ENCODE measurements at places on chromosomes 2 and 18.

DNA sequence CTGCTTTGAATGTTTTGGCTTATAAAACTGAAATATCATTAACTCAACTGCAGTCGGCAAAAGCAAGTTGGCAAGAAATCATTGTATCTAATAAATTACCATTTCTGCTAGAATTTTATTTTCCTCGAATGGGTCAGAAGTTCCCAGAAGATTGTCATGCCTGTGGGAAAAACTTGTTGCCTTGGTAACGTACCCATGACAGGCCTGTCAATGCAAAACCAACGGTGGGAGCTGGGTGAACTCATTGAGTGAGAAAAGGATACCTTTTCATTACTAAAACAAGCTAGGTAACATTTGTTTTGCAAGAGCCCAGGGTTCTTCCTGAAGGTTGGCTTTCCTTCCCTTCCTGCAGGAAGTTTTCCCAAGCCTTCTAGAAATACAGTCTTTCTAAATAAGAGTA, 9.5 kb downstream of the PLB1 start:
- DNase-seq = no peak

DNA sequence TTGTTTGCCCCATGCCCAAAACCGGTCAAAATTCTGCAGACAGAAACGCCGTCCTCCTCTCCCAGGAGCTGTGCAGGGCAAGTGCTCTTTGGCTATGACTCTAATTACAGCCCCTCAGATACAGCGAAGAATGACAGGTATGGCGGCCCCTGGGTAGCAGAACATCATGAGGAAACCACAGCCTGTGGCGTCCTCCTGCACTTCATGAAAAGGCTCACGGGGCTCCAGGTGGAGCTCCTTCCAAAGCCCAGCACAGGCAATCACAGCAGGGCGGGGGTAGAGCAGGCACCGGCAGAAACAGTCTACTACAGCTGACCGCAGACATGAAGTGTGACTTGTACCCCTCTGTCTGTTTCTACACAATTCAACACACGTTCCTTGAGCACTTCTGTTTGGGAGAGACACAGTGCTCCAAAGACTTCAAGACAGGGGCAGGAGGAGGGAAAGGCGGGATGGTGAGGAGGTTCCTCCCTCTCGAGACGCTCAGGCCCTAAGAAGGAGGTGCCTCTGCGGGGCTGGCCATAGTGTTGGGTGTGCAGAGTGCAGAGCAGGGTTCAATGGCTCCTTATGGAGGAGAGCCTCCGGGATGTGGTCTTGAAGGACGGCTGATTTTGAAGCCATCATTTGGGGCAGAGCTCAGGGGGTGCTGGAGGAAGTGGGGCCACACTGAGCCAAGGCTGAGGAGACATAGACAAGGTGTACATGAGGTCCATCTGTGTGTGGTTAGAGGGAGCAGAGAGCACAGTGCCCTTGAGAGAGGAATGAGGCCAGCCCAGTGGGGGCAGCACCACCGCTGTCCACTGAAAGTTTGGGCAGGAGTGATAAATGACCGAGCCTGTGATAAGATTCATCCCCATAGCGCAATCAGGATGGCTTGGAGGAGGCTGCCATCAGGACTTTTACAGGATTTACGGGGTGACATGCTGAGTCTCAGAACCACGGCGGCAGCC, 468.3 kb downstream of the EIPR1 start:
- no peak for DNase-seq

GRCh38 chr18:63511285-63511684, 30.9 kb upstream of the SERPINB12 start:
- DNase-seq = peak; percentile 56

- DNase-seq = no peak
These were observed 3.3 kb upstream of the HOXD11 start for GRCh38 chr2:176103742-176104315.

DNA sequence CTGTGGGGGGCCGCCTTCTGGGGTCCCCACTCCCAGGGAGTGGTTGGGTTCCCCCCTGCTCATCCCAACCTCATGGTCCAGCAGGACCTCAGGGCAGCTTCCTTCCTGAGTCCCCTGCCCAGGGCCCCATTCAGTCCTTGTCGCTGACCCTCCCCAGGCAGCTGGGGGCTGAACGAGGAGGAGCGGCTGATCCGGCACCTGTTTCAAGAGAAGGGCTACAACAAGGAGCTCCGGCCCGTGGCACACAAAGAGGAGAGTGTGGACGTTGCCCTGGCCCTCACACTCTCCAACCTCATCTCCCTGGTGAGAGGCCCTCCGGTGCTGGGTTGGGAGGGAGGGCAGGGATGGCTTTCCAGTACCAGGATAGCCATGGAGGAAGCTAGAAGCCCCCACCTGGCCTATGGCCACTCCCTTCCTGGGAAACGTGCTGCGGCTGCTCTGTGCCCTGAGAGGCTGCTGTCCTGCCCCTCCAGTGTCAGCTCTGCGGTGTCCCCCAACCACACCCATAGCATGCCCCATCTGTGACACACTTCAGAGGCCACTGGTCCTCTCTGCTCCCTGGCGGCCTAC, 497 bp downstream of the CHRND start:
- no peak for DNase-seq

- no peak for DNase-seq
These were observed 912 bp upstream of the FBXO11 start for GRCh38 chr2:47907039-47907781.

- DNase-seq = no peak
These were observed 424 bp upstream of the ANKRD44 start for GRCh38 chr2:197310987-197311420.

DNA sequence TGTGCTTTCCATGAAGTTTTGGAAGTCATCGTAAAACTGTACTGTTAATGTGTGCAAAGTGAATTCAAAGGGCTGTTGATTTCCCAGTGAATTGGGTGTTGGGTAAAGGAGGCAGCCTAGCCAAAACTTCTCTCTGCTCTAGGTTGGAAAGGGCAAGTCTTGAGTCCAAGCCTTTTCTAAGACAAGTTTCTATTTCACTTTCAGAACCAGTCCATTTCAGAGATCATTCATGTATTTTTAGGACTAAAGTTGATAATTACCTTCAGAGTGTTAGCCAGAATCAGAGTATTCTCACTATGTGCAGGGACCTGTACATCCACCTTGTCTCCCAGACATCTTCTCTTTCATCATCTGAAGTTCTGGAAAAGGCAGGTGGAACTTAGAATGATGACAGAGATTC, 636.1 kb upstream of the KLHL29 start:
- DNase-seq = no peak

- DNase-seq = no peak
These were observed 105.3 kb upstream of the ZEB2 start for GRCh38 chr2:144625226-144625625.

DNA sequence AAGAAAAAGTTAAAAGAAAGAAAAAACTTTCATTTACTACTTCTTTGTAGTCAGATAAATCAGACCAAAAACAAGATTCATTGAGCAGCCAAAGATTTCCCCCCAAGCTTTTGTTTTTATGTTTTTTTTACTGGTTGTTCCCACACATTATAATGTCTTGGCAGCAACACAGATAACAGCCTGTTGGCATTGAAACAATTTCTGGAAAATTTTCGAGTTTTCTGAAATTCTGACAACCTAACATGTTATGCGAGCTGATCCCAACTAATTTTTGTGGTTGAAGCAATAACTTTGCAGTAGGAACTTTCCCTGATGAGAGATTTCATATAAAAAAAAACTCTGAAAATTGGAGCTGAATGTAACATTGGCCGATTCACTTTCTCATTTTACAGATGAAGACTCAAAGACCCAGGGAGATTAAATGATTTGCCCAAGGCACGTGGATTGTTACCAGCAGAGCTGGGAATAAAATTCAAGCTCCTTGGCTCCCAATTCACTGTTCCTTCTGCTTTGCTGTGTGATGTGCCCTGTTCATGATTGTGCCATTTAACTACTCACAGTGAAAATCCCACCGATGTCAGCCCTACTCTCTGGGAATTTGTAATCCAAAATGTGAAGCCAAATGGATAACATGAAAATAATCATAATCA, 167.5 kb downstream of the GRB14 start:
- DNase-seq = no peak

GRCh38 chr2:104698276-104698675, 155.6 kb upstream of the POU3F3 start:
- no peak for DNase-seq

GRCh38 chr2:235149736-235150135, 197.9 kb downstream of the SH3BP4 start:
- DNase-seq = no peak

GRCh38 chr2:12169721-12170120, 423.3 kb downstream of the LPIN1 start:
- DNase-seq = no peak

- no peak for DNase-seq
These were observed 4.3 kb downstream of the ENOSF1 start for GRCh38 chr18:708096-708495.

GRCh38 chr2:238157506-238158017, 1.2 kb upstream of the ERFE start:
- no peak for DNase-seq

- DNase-seq = no peak
These were observed 503.2 kb upstream of the FAM98A start for GRCh38 chr2:34102339-34102738.

GRCh38 chr2:207238831-207239701, 73.3 kb upstream of the KLF7 start:
- peak; percentile 77 for DNase-seq

DNA sequence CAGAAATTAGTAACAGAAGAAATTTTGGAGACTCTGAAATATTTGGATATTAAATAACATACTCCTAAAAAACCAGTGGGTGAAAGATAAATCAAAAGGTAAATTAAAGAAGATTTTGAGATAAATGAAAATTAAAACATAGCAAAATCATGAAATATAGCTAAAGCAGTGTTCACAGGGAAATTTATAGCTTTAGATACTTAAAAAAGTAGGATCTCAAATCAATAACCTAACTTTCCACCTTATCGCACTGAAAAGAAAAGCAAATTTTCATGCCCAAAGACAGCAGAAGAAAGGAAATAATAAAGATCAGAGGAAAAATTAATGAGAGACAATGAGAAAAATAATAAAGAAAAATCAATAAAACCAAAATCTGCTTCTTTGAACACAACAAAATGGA, 135.1 kb upstream of the KLF7 start:
- no peak for DNase-seq

DNA sequence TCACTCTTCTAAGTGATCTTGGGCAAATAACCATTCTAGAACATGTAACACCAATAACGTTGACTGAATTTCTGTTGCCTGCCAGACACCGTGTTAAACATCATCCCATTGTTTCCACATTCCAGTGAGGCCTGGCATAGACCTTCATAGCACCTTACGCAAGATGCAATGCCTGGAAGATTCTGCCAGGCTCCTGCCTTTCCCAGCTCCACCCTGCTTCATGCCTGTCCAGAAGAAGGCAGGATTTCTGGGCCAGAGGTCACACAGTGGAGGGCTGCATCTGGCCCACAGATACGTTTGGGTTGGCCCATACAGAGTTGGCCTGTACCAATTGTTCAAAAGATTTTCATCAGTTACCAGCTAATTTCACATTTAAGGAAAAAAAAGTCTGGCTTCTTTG, 46.3 kb downstream of the EN1 start:
- DNase-seq = no peak

DNA sequence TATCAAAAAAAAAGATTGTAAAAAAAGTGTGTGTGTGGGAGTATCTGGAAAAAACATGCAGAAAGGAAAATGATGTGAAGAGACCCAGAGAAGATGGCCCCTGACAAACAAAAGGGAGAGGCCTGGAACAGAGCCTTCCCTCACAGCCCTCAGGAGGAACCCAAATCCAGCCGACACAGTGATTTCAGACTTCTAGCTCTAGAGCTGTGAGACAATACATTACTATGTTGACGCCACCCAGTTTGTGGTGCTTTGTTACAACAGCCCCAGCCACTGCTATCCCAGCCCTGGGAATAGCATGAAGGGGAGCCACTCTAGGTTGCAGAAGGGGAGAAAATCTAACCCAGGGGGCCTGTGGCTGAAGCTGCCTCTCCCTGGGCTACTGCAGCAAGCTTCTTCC, 59.0 kb upstream of the ZBTB7C start:
- no peak for DNase-seq

GRCh38 chr2:797556-797955, 120.3 kb upstream of the TMEM18 start:
- DNase-seq = no peak

DNA sequence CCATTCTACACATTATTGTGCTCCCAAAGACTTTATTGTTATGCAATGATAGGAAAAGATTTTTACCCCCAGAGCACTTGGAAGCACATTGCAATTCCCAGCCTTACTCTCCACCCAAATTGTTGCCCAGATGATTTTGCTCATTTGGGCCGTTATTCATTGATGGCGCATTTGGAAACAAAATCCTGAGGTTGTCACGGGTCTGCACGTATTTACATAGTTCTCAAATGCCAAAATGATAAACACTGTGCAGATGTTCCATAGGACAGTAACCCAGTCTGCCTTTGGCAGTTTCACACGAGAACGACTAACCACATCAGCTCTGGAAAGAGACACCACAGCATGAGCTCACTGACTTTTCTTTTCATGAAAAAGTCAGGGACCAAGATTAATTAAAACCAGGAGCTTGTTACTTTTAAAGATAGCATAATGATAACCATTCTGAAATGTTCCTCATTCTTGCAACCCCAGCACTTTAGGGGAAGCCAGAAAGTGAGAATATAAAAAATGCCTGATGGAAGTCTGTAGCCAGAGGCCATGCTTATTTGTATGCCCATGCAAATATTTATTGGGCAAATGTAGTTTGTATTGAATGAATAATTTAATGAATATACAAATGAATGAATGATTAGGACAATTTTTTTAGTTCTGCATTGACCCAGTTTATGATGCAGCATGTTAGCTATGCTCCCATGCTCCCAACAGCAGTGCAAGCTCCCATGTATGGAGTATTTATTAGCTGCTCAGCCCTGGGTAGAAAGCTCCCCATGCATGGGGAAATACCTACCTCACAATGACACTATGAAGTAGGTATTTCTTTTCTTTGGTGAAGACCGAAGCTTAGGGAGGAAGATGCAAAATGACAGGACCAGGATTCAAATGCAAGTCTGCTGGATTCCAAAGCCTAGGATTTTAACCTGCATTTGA, 84.6 kb downstream of the MAIP1 start:
- no peak for DNase-seq

DNA sequence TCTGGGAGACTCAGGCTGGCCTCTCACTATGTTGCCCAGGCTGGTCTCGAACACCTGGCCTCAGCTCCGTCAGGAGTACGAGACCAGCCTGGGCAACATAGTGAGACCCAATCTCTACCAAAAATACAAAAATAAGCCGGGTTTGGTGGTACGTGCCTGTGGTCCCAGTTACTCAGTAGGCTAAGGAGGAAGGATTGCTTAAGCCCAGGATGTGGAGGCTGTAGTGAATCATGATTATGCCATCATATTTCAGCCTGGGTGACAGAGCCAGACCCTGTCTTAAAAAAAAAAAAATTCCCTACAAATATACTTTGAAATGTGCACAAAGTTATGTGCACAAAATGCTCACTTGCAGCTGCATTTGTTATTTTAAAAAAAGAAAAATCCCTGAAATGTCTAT, 26.3 kb upstream of the AGAP1 start:
- DNase-seq = no peak

DNA sequence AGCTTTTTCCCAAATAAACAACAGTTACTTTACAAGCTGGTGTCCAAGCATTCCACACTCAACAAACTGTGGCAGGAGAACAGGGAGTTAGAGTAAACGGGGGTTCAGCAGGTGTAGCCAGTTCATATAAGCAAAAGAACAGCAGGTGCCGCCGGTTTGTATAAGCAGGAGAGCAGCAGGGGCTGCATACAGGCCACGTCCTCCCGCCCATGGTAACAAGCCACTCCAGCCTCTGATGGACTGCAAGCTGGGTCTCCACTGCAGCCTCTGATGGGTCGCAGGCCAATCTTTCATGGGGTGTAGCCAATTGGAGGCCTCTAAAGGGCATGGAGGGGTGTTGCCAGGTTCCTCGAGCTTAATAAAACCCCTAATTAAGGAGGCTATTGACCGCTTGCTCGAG, 189.3 kb downstream of the ANKRD30B start:
- no peak for DNase-seq

Measured in HL-60 (cell line).